ENCODE measurements at places on chromosomes 3 and 15.

- DNase-seq: no peak
Observed at GRCh38 chr3:16741103-16741758, 136.0 kb upstream of the DAZL start.

- no peak for DNase-seq
Observed at GRCh38 chr3:121975702-121976302, 46.2 kb downstream of the ILDR1 start.

- peak; percentile 71 for DNase-seq
Observed at GRCh38 chr3:23761440-23761896, 44.3 kb upstream of the UBE2E1 start.

DNA sequence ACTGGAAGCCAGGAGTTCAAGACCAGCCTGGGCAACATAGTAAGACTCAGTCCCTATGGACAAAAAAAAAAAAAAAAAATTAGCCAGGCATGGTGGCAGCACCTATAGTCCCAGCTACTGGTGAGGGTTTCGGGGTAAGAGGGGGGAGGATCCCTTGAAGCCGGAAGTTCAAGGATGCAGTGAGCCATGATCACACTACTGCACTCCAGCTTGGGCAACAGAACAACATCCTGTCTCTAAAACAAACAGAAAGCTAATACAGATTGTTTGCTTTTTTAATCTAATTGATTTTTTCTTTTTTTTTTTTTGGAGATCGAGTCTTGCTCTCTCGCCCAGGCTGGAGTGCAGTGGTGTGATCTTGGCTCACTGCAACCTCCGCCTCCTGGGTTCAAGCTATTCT, 1.6 kb upstream of the IMP3 start:
- DNase-seq: no peak

DNA sequence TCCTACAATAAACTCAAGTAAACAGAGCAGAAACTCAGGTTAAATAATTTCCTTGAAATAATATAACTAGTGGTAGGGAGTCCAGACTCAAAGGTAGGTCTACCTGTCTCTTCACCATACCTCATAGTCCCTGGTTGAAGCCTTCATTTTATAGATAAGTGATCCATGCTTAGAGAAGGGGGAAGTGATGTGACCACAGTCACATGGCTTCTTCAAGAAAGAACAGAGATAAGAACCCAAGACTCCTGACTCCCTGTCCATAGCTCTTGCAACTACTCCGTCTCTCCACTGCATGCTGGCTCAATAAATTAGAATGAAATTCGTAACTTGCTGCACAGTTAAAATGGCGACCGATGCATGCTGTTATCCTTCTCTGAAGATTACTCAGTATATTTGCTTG, 11.0 kb upstream of the C15orf61 start:
- DNase-seq: no peak

- DNase-seq: no peak
Observed at GRCh38 chr3:88150371-88150770, 612 bp downstream of the C3orf38 start.

DNA sequence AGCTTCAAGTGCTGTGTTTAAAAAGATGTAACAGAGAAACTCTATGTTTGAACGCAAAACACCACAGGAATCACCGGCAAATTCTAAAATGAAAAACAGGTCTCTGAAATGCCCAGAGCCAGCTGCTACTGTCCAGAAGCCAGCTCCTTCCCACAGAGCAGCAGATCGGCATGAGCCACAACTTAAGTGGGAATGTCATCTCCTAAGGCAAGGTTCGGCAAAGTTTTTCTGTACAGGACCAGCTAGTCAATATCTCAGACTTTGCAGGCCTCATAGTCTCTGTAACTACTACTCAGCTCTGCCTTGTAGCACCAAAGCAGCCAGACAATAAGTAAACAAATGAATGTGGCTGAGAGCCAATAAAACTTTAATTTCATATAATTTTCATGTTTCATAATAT, 4.9 kb downstream of the PLOD2 start:
- no peak for DNase-seq

DNA sequence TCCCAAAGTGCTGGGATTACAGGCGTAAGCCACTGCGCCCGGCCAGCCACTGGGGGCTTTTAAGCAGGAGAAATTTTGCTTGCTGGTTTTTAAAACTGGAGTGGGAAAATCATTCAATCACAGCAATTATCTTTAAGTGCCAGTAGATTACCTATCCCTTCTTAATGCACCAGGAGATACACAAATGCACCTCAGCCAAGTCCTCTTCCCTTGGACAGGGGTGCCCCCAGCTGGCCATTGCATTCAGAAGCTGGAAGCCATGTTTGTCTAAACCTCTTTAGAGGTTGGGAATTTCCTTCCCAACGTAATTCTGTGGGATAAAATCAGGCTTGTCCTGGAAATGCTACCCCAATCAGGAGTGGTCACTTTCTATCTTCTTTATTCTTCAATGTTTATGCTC, 26.6 kb downstream of the MIX23 start:
- peak; percentile 66 for DNase-seq

- DNase-seq: no peak
Observed at GRCh38 chr15:58558777-58559176, 127.0 kb downstream of the LIPC start.

DNA sequence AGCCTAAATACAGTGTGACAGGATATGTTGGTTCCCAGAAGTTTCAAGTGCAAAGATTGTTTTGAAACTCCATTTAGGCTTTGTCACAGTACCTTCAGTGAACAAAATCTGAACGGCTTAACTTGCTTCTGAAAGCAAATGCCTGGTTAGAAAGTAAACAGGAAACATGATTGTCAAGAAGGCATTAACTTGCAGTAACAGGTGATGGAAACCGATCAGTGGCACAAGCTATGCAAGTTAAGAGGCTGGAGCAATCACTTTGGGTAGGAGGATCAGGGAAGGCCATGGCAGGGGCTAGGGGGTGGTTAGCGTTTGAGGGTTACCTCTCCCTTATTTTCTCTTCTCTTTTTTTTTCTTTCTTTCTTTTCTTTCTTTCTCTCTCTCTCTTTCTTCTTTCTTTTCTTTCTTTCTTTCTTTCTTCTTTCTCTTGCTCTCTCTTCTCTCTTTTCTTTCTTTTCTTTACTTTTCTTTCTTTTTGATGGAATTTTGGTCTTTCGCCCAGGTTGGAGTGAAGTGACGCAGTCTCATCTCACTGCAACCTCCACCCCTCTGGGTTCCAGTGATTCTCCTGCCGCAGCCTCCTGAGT, 2.4 kb downstream of the HYKK start:
- no peak for DNase-seq

DNA sequence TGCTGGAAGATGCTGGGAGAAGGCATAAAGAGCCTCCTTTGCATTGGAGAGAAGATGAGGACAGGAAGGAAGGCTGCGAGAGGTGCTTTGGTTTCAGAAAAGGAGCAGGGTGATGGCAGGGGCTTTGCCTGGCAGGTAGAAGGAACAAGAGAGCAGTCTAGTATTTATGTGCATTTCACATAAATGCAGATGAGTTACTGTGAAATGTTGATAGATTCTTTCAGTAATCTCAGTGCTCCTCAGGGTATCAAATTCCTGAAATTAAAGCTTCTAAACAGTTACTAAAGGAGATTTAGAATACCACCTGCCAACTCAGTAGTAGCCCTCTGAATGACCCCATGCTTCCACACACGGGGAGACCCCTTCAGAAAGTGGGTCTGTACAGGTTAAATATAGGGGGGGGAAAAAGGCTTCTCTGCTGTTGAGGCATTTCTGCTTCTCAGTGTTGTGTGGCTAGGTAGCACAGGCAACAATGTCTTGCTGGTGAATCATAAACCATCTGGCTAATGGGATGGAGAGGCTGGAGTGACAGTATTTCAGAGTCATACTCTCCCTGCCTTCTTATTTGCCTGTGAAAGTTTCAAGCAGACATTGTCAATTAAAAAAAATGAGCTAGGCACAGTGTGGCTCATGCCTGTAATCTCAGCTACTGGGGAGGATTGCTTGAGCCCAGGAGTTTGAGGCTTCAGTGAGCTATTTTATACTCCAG, 14.3 kb upstream of the FBXL22 start:
- peak; percentile 34 for DNase-seq

GRCh38 chr3:140505213-140505612, 172.7 kb upstream of the TRIM42 start:
- no peak for DNase-seq

DNA sequence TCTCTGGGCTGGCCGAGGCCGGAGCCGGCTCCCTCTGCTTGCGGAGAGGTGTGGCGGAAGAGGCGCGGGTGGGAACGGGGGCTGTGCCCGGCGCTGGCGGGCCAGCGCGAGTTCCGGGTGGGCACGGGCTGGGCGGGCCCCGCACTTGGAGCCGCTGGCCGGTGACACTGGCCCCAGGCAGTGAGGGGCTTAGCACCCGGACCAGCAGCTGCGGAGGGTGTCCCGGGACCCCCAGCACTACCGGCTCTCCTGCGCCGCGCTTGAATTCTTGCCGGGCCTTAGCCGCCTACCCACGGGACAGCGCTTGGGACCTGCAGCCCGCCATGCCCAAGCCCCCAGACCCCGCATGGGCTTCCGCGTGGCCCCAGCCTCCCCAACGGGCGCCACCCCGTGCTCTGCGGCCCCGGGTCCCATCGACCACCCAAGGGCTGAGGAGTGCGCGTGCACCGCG, 736.3 kb upstream of the ARRDC4 start:
- DNase-seq: no peak

DNA sequence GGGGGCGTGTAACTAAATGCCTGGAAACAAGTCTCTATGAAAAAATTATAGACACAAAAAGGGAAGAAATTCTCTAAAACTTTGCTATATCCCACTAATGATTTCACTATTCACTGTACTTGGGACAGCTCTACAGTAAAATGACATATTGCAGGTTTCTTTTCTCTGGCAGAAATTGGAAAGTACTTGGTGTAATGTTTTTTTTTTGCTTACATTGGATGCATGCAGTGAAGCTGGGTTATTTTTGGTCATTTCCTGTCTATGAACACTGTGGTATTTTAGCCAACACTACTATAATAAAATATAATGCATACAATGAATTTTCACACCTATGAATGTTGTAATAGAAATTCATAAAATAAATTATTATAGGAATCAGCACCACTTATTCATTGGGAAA, 109.7 kb downstream of the LRRC49 start:
- no peak for DNase-seq

DNA sequence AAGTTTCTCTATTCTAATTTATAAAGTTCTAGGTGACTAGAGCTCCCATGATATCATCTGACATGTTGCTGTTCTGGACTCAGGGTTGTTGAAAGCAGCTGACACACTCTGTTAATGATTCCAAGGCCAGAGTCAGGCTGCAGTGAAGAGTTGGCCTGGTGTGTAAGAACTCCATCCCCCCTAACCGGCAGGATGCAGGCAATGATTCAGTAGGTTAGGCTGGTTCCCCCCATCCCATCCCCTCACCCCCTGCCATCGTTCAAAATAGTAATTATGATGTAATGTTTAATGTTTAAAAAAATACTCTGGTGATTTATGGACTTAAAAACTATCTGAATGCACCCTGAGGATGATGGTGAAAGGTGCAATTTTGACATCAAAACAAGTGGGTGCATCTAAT, 4.6 kb upstream of the TRIM71 start:
- DNase-seq: no peak

- no peak for DNase-seq
Observed at GRCh38 chr15:90871139-90871715, 2.8 kb downstream of the FURIN start.

GRCh38 chr15:94677202-94677790, 445.9 kb downstream of the MCTP2 start:
- DNase-seq: no peak

DNA sequence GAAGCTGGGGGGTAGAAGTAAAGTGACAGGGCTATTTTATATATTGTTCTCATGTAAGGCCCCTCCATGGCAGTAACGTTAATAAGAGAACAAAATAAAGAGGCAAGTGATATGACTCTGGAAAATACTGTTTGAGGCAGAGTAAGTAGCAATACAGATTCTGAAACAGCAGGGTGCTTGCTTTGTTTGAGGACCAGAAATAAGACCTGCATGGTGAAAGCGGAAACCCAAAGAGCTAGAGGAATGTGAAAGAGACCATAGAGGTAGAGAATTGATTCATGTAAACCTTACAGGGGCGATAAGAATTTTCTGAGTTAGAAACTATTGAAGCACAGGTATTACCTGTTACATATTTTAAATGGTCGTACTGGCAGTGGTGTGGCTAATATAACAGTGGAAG, 1517.1 kb downstream of the SI start:
- no peak for DNase-seq

- no peak for DNase-seq
Observed at GRCh38 chr3:39295184-39295775, 15.4 kb upstream of the CX3CR1 start.

Data from A549 (cell line).